ENCODE measurements at places on chromosomes 2 and 18. TPM values are rescaled to one million over a fixed set of nuclear protein-coding genes. Genes with fewer than 3 reads are reported as not detected.

HOXD13 gene
- total RNA-seq: not detected

ZNF396 gene
- total RNA-seq: 0.81 TPM

GREB1 gene
- 0.27 TPM for total RNA-seq

PDE1A gene
- 0.27 TPM for total RNA-seq

CCDC142 gene
- total RNA-seq: 31.5 TPM

LRRTM4 gene
- total RNA-seq: not detected

APCDD1 gene
- total RNA-seq: 0.27 TPM

IL1R2 gene
- total RNA-seq: not detected

ALPG gene
- under 0.01 TPM for total RNA-seq

NEURL3 gene
- total RNA-seq: 0.27 TPM

XPO1 gene
- total RNA-seq: 68.9 TPM

ALLC gene
- total RNA-seq: not detected

DSEL gene
- 0.54 TPM for total RNA-seq

IL36RN gene
- total RNA-seq: not detected

CD8B2 gene
- total RNA-seq: under 0.01 TPM

VIT gene
- not detected for total RNA-seq

CHRND gene
- total RNA-seq: not detected

CYTIP gene
- total RNA-seq: 45.5 TPM

GBX2 gene
- total RNA-seq: not detected

TWIST2 gene
- not detected for total RNA-seq

TBR1 gene
- under 0.01 TPM for total RNA-seq

CDH2 gene
- total RNA-seq: 3.5 TPM

SERPINB3 gene
- total RNA-seq: not detected

MFF gene
- 34.2 TPM for total RNA-seq

TMEM17 gene
- 2.4 TPM for total RNA-seq

PIEZO2 gene
- 1.3 TPM for total RNA-seq

KCNG2 gene
- 14.8 TPM for total RNA-seq

SNTG2 gene
- total RNA-seq: not detected

C2orf68 gene
- total RNA-seq: 34.2 TPM

EFR3B gene
- total RNA-seq: 0.27 TPM

RSAD2 gene
- total RNA-seq: 17.2 TPM

IL36G gene
- not detected for total RNA-seq

GPR17 gene
- total RNA-seq: not detected

Measured in hematopoietic multipotent progenitor cell (in vitro differentiated cells).